Dermis microvascular lymphatic vessel endothelial cell (primary cell): ENCODE measurements at places on chromosomes 6 and 20.

- no peak for DNase-seq
Measured at GRCh38 chr6:1392813-1393640, 3.7 kb downstream of the FOXF2 start.

- DNase-seq = no peak
Measured at GRCh38 chr20:14709439-14709838, 372.0 kb upstream of the FLRT3 start.

DNA sequence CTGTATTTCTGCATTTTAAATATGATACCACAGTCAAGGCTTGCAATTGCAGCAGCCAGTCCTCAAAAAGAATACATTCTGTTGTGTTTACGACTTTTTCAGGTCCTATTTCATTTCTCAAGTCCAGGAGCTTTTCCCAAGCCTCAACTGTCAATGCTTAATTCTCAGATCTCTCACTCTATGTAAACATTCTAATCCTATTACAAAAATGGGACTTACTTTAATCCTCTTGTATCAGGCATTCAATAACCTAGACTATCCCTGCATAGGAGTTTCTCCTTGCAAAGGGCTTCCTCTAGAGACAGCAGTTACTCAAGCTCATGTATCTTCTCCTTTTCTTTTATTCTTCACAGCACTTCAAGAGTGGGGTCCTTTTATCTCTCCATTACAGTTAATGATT, 1293.0 kb downstream of the GRIK2 start:
- DNase-seq = no peak

- DNase-seq = no peak
Measured at GRCh38 chr6:27178860-27179259, 68.6 kb upstream of the PRSS16 start.

DNA sequence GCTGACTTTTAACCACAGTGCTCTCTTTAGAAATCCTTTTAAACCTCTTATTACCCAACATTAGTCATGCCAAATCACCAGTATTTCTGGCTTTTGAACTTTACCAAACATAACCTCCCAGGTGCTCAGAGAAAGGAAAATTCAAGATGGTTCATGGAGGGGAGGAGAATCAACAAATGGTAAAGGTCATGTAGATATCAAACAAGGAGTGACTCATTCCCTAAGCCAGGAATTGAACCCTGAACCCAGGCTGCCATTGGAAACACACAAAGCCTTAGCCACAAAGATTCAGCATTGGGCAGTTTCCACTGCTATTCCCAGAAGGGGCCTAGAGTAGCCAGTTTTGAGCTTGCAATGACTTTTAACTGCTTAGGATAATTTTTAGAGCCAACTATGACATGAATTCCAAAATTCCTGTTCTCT, 21.6 kb upstream of the ENTPD6 start:
- DNase-seq = no peak

- no peak for DNase-seq
Measured at GRCh38 chr20:5630071-5630470, 120.1 kb upstream of the SHLD1 start.
